ENCODE measurements at places on chromosomes 2 and 18.

DNA sequence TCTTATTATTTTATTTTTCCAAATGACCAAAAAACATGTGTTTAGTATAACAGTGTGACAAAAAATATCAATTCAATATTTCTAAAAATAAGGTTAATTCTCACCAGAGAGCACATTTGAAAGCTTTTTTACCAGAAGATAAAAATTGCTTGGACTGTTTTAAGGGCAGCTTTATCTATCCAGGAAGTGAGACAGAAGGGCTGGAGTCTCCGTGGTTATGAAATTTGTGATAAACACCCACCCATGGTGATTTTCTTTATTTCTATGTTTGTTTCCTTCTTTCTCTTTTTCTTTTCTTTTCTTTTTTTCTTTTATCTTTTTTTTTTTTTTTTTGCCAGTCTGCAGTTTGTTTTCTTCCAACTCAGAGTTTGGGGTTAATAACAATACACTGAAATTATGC, 298.5 kb downstream of the PIEZO2 start:
- DNase-seq = no peak

GRCh38 chr18:55658598-55658997, 70.6 kb upstream of the TCF4 start:
- no peak for DNase-seq

DNA sequence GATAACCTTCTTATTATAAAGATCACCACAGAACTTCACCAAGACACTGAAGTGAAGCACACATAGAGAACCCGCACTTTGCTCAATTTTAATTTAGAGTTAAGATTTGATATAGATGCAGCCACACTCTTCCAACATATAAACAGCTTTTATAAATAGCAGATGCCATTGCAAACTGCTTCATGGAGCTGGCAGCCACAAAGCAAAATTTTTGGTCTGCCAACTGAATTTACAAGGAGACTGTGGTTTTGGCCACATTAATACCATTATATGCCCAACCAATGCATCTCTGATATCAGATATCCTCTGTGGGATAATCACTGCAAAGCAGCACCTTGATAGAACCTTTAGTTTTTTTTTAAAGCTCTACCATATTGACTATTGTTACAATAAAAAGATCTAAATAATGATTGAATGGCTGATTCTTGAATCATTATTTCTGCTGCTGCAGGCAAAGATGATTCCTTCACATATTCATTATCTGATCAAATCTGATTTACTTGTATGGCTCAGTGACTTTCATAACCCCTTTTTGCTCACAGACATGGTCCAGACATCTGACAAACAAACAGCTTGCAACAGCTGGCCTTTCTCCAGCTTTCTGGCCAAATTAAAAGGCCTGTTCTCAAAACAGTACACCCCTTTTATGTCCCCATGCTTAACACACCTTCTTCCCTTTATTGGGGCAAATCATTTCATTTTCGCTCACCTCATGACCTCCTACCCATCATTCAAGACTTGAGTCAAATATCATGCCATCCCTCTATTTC, 88.4 kb downstream of the METTL4 start:
- no peak for DNase-seq

DNA sequence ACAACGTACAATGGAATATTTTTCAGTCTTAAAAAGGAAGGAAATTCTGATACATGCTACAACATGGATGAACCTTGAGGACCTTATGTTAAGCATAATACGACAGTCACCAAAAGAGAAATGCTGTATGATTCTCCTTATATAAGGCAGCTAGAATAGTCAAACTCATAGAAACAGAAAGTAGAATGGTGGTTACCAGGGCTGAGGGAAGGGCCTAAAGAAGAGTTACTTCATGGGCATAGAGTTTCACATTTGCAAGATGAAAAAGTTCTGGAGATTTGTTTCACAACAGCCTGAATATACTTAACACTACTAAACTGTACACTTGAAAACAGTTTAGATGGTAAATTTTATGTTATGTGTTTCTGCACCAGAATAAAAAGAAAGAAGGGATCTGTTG, 113.3 kb downstream of the GALNT1 start:
- no peak for DNase-seq

- no peak for DNase-seq
Observed at GRCh38 chr18:50013363-50014138, 181.4 kb downstream of the MYO5B start.

GRCh38 chr2:54586494-54586893, 130.4 kb downstream of the SPTBN1 start:
- no peak for DNase-seq

- no peak for DNase-seq
Observed at GRCh38 chr2:195482010-195482409, 175.0 kb upstream of the SLC39A10 start.

- no peak for DNase-seq
Observed at GRCh38 chr2:74131901-74132300, 15.8 kb downstream of the BOLA3 start.

GRCh38 chr2:221125691-221126090, 446.4 kb downstream of the EPHA4 start:
- no peak for DNase-seq
